ENCODE measurements at places on chromosomes 7 and 10.

DNA sequence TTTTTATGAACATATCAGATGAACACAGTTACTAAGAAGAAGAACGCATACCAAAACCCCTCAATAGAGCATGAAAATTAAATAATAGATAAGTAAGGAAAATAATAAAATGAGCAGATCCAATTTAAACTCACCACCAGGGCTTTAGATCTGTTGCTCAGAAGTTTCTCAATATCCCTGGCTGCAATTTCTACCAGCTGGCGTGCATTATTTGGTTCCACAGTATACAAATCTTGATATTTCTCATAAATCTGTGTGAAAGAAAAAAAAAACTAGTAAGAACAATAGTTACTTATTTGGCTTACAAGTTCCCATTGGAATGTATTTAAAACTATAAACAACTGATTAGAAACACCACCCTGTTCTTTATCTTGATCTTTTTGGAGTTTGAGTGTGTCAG, 108.6 kb downstream of the CACNA2D1 start:
- no peak for DNase-seq

GRCh38 chr10:122120008-122120744, 131.2 kb downstream of the TACC2 start:
- no peak for DNase-seq

- no peak for DNase-seq
These were observed 935 bp downstream of the MMP21 start for GRCh38 chr10:125774581-125775191.

DNA sequence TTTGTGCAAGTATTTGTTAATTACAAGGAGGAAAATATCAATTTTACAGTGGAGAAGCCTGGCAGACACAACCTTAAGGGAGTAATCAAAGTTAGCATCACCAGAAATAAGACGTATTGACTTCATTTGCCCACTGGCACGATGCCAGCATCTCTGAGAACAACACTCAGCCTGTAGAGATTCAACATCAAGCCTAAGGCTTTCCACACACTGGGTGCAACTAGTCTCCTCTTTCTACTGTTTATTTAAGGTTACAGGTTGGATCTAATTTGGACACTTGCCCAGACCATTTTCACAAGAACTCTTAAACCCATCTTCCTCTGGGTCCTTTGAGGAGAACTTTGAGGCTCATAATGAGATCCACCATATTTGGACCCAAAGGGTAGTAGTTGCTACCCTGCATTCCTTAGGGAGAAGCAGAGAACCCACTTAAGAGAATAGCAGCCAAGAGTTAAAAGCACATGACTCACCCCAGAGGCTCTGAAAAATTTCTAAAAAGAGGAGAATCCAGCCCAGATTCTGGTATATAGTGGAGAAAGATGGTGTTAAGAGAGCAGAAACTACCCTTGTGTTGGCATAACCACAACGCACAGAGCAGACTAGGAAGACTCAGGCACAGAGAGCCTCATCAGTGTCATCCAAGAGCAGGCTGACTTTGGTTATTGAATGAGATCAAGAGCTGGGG, 97.3 kb downstream of the CCDC71L start:
- DNase-seq: no peak

DNA sequence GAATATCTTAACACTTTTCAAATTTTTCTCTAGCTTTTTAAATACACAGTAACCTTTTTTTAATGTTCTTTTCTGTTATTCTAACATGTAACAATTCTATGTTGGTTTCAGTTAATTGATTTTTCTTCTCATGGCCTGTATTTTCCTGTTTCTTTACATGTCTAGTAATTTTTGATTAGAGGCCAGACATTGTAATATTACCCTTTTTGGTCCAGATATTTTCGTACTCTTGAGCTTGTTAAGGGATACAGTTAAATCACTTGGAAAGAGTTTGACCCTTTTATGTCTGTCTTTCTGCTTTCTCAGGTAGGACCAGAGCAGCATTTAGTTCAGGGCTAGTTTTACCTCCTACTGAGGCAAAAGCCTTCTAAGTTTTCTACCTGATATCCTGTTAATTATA, 45.0 kb downstream of the BICC1 start:
- DNase-seq: no peak

DNA sequence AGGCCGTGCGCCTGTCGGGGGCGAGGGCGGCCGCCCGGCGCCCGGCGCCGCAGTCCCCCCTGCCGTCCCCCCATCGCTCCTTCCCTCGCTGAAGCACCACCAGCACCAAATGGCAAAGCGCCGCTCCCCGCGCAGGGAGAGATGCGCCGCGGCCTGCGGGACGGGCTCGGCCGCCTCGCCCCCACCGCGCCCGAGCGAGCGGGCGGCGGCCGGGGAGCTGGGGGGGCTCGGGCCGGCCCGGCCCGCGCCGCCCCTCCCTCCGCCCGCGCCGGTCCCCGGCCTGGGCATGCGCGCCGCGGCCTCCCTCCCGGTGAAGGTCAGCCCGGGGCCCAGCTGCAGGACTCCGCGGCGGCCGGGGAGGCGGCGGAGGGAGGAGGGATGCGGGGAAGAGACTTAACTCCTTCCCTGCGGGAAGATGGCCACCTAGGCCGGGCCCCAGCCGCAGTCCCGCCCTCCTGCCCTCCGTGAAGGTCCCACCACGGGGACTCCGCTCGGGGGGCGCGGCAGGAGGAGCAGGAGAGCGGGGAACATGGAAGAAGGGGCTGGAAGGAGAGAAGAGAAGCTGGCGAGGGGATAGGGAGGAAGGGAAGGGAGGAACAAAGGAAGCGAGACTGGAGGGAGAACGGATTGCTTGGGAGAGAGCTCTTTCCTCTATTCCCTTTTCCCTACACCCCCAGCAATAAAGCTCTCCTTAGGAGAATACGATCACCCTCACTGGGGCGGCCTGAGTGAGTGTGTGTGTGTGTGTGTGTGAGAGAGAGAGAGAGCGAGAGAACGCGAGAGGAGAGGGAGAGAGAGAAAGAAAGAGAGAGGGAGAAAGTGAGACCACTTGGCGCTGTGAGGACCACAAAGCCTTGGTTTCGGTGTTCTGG, 3.4 kb upstream of the SMARCD3 start:
- DNase-seq: no peak

GRCh38 chr10:86402283-86402941, 35.8 kb upstream of the GRID1 start:
- DNase-seq: no peak

GRCh38 chr10:86410542-86411124, 44.0 kb upstream of the GRID1 start:
- no peak for DNase-seq

DNA sequence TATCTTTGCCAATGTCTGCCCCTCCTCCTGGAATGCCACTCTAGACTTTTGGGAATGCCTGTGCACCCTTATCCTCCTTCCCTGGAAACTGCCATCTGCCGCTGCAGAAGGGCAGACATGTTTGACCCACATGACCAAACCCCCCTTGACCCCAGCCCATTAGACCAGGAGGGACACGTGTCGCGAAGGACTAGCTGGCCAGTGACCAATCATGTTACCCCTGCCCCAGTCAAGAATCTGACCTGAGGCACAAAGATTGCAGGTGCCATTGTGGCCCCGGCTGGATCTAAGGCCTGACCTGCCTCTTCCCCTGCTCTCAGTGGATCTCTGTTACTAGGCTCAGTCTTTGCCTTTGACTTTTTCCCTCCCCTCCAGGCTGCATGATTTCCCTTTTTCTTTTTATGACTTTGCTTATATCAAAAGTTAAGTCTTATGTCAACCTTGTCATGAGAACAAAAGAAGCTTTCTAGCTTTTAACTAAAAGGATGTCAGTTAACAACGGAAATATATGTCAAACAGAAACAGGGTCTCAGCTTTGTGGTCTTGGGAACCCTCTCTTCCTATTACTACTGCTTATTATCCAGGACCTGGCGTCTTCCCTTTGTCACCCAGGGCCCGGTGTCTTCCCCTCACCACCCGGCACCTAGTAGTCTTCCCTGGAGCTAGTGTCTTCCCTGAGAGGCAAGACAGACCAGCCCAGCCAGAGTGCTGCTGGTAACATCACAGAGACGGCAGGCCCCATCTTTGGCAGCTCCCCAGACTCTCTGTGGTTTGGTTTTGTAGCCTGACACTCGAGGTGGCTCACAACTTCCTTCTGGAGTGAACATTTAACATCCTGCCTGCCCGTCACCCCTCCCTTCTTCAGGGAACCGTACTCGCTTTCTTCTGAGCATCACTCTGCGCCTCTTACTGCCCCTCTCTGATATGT, 24.4 kb upstream of the PPIF start:
- peak; percentile 70 for DNase-seq

- DNase-seq: no peak
These were observed 127.5 kb downstream of the MAD1L1 start for GRCh38 chr7:2105280-2105679.

- no peak for DNase-seq
These were observed 53.2 kb downstream of the ICA1 start for GRCh38 chr7:8208816-8209215.

GRCh38 chr10:86522510-86522855, 891 bp upstream of the WAPL start:
- no peak for DNase-seq

- no peak for DNase-seq
These were observed 821 bp downstream of the SLC35B4 start for GRCh38 chr7:134315679-134316538.

GRCh38 chr10:122051609-122052385, 62.8 kb downstream of the TACC2 start:
- no peak for DNase-seq

Measured in CD4-positive, alpha-beta T cell treated with Interferon gamma for 1 hour (primary cell).